Stimulated activated CD8-positive, alpha-beta memory T cell treated with anti-CD3 and anti-CD28 coated beads, Interleukin-7, amount 100 ng/mL, for 1 hour (primary cell): ENCODE measurements at places on chromosomes 5 and 9.

GRCh38 chr5:177189965-177190364 is 56.4 kb downstream of the NSD1 start:
- DNase-seq = no peak

DNA sequence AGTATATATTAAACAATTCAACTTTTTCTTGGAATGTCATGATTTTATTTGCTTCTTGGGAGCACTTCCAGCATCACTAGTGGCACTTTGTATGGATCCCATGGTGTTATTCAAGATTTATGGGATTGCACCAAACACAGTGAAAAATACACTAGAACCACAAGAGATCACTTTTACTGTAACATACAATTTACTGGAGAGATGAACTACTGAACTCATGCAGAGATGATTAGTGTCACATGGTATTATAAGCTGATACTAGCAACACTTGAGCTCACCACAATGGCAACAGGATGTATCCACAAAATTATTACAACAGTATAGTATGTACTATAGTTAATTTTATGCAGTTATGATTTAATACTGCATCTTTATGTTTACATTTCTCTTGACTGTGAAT is 16.3 kb upstream of the SLC36A2 start:
- DNase-seq = no peak

- DNase-seq = no peak
These were observed 2.1 kb downstream of the FGF18 start for GRCh38 chr5:171421331-171422262.

- DNase-seq = no peak
These were observed 77.0 kb upstream of the ZFAND5 start for GRCh38 chr9:72441848-72442607.

GRCh38 chr5:115586525-115587146 is 15.6 kb downstream of the TICAM2 start:
- DNase-seq = no peak

GRCh38 chr9:101639785-101640665 is 45.3 kb upstream of the PPP3R2 start:
- no peak for DNase-seq

DNA sequence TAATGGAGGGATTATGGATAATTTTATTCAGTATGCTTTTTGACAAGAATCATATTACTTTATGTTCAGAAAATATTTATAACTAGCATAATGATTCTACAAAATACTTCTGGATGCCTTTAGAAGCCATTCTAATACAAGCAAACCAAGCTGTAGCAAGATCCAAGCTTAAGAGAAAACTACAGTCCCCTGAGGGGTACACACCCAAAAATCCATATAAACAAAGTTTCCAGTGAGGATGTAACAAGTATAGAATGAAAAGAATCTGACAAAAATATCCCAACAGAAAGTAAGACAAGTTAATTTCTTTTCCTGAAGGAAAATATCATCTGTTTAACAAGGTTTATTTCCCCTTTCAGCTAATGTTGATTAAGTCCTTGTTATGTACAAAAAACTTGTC is 53.9 kb downstream of the MLLT3 start:
- DNase-seq = no peak

DNA sequence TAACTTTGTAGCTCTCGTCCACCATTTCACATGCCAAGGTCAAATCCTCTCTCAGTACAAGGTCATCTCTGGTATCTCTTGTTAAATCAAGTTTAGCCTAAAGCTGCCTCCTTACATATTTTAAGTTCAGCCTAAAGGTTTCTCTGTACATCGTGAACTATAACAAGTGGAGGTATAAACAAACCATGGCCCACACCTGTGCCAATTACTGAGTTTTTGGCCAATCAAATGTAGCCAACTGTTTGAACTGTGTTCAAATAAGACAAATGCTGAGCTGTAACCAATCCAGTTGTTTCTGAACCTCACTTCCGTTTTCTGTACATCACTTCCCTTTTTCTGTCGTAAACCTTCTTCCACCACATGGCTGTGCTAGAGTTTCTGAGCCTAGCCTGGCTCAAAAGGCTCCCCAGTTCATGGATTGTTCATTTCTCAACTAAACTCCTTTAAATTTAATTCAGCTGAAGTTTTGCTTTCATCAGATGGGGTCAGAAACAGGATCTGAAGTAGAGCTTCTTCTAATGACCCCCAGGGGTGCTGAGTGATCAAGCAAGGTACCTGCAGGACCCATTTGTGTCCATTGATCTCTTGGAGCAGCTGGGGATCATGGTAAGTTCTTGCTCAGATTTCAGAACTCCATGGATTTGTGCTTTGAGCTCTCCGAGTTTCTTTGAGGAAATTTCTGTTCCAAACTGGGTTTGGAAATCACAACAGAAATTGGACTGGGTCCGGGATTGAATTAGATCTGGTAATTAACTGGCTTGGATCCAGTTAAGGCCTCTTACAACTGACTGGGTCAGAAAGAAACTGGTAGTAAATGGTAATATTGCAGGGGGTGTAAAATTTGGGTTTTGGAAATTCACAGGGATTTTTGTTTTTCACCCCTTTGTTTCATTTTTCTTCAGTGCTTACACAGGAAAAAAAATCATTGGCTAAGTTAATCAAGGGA is 11.0 kb upstream of the NANS start:
- no peak for DNase-seq

DNA sequence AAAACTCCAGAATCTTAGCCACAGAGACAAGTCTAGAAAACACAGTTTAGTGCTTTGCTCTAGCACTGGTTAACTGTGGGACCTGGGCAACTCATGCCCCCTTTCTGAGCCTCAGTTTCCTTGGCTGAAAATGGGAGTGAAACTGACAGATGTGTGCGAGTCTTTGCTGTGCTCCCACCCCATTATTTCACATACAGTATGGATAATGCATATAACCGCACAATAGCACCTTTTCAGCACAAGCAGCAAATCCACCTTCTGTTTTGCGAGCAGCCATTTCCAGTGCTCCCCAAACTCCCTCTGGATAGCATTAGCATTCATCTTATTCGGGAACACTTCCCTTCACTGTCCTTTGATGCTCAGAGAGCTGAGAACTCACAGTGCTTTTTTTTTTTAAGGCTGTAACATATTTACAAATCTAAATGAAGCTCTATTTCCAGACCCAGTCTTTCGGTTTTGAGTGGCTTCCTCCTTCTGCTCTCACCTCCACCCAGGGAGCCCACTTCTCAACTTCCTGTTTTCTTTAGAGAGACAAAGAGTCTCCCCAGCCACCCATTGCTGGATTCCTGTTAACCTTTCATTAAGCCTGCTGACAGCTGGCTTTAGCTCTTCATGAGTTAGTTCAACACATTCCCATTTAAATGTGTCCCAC is 49.2 kb downstream of the TIMD4 start:
- DNase-seq = no peak
